ENCODE measurements at places on chromosomes 7 and 10.

DNA sequence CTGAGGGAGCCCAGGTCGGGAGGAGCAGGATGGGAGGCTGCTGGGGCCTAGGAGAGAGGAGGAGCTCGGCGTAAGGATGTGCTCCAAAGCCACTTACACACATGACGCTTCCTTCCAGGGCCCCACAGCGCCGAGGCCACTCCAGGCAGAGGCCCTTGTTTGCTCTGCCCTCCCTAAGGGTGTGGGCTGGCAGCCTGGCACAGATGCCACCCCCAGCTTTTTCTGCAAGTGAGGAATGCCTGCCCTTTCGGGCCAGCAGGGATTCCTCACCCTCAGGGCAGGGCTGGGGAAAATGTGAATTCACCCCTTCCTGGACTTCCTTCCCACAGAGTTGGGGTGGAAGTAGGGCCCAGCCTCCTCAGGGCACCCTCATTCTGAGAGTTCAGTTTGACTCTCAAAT, 5.6 kb upstream of the AQP1 start:
- DNase-seq, result no peak

DNA sequence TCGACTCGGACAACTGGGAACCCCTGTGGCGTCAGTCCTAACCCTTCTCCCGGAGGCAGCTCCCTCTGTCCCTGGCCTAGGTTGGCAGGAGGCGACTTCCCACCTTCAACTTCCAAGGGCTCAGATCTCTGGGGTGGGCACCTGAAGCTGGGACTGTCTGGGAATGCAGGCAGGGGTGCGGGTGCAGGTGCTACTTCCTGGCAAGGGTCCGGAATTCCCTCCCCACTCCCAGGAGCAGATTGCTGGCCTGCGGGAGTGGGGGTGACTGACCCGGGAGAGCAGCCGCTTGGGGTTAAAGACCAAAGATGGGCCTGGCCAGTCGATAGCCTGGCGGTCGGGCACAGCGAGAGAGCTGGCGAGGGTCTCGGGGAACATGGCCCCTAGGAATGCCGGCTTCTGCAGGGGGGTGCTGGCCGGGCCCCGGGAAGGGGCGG, 387 bp downstream of the EPHA1 start:
- no peak for DNase-seq

- DNase-seq, result peak; percentile 88
These were observed 19.4 kb upstream of the CABCOCO1 start for GRCh38 chr10:61643316-61643751.

GRCh38 chr10:35576730-35577129, 28.4 kb upstream of the GJD4 start:
- DNase-seq, result no peak

GRCh38 chr7:11486271-11486670, 345.7 kb downstream of the THSD7A start:
- peak; percentile 18 for DNase-seq

- DNase-seq, result peak; percentile 9
These were observed 276.9 kb downstream of the ZMYND11 start for GRCh38 chr10:412109-412508.

DNA sequence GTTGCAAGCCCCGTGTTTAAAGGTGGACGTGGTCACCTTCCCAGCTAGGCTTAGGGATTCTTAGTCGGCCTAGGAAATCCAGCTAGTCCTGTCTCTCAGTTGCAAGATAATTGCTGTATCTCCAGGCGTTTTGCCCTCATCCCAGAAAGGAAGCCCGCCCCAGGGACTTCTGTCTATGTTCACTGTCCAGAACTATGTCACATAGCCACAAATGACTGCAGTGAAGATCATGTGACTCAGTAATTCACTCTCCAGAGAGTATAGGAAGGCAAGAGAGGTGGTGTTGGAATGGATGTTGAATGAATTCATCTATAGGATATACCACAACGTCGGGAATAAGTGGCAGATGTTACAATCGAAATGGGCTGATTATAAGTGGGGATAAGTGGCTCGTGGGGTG, 349 bp upstream of the ERVW-1 start:
- DNase-seq, result no peak

DNA sequence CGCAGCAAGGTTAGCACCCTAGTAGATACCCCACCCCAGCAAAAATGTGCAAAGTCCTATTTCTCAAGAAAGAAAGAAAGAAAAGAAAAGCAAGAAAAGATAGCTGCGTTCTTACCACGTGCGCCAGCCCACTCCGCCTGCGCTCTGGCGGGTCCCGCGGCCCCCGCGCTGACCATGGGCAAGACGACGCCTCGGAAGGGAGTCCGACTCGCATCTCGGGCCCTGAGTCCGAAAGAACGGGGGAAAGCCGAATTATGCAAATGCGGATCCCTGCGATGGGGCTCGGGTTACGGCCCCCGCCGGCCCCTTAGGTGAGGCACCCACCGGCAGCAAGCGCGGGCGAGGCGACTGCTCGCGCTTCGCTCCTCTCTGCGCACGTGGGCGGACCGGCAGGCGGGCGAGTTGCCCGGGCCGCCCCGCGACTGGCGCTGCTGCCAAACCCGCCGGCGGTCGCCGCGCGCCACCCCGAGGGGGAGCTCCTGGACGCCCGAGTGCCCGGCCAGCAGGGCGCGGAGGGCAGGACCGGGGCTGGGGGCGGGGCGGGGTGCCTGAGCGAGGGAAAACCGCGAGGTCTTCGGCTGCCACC, 2.4 kb upstream of the EGR2 start:
- DNase-seq, result no peak

DNA sequence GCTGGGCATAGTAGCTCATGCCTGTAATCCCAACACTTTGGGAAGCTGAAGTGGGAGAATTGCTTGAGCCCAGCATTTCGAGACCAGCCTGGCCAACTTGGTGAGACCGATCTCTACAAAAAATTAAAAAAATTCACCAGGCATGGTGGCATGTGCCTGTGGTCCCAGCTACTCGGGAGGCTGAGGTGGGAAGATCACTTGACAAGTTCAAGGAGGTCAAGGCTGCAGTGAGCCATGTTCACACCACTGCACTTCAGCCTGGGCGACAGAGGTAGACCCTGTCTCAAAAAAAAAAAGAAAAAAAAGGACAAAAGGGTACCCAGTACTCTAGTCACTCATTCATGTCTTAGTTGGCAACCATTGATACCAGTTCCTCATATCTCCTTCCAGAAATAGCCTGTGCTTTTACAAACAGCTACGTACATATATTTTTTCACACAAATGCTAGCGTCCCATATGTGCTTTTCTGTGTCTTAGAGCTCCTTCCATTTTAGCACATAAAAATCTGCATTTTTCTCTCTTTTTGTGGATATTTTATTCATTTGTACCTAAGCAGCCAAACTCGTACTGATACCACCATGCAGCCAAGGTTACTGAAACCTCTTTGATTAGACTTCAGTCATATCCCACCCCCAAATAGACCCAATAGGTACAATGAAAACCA, 5.5 kb downstream of the ABCC2 start:
- no peak for DNase-seq

- DNase-seq, result no peak
These were observed 4.7 kb downstream of the TMEM120A start for GRCh38 chr7:75989500-75990388.

GRCh38 chr7:1948887-1949680, 279.0 kb downstream of the ELFN1 start:
- DNase-seq, result no peak

DNA sequence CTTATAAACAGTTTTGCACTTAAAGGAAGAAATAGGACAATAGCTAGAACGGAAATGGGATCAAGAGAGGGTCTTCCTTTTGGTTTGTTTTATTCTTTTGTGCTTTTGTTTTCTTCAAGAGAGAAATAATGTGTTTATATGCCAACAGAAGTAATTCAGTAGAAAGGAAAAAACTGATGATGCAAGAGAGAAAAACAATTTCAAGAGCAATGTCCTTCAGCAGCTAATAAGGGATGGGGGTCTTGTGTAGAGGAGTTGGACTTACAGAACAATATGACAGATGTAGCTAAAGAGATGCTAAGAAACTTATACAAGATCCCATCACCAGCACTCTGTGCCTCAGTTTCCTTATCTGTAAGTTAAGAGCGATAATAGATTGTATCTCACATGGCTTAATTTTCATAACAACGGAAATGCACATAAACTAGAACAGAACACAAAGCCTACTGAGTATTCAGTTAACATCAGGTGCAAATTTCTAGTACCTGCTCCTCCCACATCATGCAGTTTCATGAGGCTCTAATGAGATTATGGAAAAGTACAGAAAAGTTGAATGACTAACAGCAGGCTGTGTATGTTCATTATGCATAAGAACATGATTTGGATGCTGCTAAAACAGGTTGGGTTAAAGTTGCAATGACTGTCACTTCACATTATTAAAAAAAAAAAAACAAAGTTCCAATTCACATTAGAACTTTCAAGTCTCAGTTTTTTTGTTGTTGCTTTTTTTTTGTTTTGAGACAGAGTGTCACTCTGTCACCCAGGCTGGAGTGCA, 17.2 kb downstream of the HERPUD2 start:
- no peak for DNase-seq

GRCh38 chr7:28182071-28182471, 1.5 kb upstream of the JAZF1 start:
- DNase-seq, result no peak

DNA sequence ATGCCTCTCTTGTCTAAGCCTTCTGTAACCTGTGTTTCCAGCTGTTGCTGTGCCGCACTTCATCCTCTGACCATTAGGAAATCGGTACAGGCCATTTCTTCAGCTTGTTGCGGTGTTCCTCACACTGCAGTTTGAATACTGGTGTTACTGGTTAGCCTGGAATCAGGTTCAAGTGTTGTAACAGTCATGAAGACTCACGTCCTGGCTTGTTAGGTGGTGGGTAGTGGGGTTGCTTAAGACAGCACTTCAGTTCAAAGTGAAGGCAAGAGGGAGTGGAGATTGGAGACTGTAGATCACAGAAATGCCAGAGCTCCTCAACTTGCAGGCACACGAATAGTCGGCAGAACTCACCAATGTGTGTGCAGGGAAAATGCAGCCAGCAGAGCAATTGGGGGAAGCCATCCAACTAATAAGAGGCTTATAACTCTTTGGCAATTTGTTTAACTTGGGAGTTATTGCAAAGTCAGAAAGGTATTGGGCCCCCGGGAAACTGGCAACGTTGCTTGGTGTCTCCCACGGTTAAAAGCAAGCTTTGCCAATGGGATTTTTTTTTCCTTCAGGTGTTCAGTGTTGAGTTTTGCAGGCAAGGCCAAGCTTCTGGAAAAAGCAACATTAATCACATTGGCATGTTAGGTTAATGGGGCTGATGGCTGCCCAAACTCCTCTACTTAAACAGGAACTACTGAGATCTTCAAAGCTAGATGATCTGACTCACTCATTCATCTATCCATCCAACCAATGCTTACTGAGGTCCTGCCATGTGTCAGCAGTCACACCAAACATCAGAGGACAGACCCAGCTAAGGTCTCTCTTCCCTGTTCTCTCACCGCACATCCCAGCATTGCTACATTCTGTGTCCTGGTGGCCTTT, 380.9 kb downstream of the GATA3 start:
- DNase-seq, result no peak

- peak; percentile 41 for DNase-seq
These were observed 68.5 kb downstream of the CTBP2 start for GRCh38 chr10:125091891-125092290.

- DNase-seq, result peak; percentile 71
These were observed 328.2 kb downstream of the TNS3 start for GRCh38 chr7:47253650-47254080.

DNA sequence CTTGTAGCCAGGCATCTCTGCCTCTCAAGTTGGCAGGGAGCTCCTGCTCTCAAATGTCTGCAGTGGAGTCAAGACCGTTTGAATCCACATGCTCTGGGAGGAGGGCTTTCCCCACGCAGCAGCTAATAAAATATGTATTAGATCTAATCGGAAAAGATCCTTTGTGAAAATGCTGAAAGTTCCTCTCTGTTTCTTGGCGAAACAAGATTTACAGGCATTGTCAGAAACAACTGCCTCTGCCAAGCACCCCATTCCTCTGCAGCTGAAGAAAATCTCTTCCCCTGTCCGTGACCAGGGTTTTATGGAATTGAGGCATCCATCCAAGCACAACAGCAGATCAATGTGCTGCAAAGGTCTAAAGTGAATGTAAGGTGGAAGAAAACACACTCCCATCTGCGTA, 165.8 kb downstream of the TCERG1L start:
- no peak for DNase-seq

- DNase-seq, result no peak
These were observed 15.1 kb upstream of the TTYH3 start for GRCh38 chr7:2616387-2617324.

- no peak for DNase-seq
These were observed 63.5 kb upstream of the ZRANB1 start for GRCh38 chr10:124878457-124878739.

DNA sequence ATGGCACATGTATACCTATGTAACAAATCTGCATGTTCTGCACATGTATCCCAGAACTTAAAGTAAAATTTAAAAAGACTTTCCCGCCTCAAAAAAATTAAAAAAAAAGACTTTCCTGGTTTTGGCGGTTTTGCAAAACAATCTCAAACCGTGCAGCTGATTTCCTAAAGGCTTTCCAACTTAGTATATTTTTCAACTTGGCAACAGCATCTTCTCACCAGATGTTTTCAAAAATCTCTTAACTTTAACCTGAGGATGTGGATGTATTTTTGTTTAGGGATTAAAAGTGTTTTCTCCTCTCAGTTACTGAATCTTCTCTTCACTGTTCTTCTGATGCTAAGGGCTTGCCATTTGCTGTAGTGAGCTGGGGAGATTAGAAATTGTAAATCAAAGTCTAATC, 96.5 kb upstream of the PLPP4 start:
- DNase-seq, result no peak

DNA sequence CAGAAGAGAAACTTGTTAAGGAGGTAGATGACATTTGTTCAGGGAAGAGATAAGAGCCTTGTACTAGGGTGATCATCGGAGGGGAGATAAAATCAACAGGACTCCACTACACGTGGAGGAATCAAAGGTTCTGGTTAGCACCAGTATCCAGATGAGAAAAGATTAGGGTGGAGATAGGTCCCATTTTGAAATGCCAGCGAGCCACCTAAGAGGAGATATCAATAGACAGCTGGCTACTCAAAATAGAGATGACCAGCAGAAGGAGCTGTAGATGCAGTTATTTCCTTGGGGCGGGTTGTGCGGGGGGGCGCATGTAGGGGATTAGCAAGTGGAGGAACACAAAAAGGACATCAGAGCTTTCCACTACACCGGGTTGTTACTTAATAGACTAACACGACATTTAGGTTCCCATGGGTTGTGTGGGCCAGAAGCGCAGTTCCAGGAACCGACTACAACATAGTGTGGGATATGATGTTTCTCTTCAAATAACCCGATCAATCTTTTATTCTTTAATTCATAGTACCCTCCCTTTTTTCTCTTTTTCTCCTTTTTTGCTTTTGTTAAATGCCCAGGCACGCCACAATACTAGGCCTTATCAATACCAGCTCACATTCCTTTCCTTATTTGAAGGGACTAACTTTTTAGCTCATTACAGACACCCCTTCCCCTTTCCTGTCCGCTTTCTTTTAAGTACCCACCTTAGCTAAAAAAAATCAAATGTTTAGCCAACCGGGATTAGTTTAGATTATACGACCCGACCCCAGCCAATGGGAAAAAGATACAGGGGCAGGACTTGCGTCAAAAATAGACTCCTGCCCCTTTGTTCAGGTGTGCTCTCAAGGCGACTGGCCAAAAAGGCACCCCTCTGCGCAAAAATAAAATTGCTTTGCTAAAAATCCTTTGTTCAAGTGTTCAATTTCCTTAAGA, 2.0 kb upstream of the KIF11 start:
- peak; percentile 36 for DNase-seq

GRCh38 chr7:119270045-119270464, 1002.9 kb upstream of the KCND2 start:
- peak; percentile 63 for DNase-seq
